Lung microvascular endothelial cell (primary cell): ENCODE measurements at places on chromosomes 12 and 14. TPM values are rescaled to one million over a fixed set of nuclear protein-coding genes. Genes with fewer than 3 reads are reported as not detected.

LIN7A gene
- 0.20 and 0.22 TPM in 2 replicates for total RNA-seq

TBC1D30 gene
- total RNA-seq = 6.3 and 9.8 TPM in 2 replicates

PTGDR gene
- total RNA-seq = not detected in 2 replicates

KLHDC2 gene
- total RNA-seq = 63.0 and 85.7 TPM in 2 replicates

ACYP1 gene
- total RNA-seq = 4.6 and 5.6 TPM in 2 replicates
